Globus pallidus (tissue), 1 donor: ENCODE measurements at places on chromosomes 4 and X.

DNA sequence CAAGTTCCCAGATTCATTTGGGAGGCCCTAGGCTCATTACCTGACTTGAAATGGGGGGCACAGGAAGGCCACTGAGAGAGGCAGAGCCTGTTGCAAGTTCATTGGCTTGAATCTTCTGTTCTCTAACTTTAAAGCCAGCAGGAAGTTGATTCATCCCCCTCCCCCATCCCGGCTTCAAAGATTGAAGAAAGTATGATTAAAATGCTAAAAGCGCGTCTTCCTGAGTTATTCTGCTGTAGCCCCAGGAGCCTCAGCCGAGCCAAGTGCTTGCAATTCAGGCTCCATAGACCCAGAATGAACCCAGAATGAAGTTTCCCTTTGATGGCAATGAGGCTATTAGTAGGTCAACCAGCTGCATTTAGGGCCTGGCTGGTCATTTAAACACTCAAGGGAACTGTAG, 14.7 kb downstream of the CHST7 start:
- no peak for DNase-seq

- peak; percentile 80 for DNase-seq
Observed at GRCh38 chrX:91434351-91435168, at the start of gene PABPC5. PABPC5 (plus strand) TSS chrX:91434839; CDS start chrX:91435578, 739 bp downstream.

DNA sequence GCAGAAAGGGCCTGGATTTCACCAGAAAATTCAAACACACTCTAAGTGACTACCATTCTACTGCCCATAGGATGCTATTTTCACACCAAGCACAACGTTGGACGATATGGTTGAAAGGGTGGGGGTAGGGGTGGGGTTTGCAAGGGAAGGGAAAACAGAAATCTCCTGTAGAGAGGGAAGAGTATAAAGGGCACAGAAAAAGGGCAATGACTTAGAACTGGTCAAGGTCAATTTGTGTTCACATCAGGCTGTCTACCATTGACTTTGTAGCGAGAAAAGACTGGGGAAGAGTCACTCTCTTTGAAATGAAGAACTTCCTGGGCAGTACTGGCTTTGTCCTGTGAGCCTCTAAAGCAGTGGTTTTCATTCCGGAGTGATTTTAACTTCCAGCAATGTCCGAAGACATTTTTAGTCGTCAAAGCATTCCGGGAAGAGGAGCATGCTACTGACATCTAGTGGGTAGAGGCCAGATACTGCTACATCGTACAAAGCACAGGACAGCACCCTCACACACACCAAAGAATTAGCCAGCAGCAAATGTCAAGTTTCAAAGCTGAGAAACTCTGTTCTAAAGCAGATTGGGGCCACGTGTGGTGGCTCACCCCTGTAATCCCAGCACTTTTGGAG, 48.4 kb upstream of the SLC7A3 start:
- no peak for DNase-seq

- no peak for DNase-seq
Observed at GRCh38 chr4:17120761-17121160, 222.3 kb upstream of the LDB2 start.

GRCh38 chr4:40788331-40788730, 38.6 kb downstream of the NSUN7 start:
- DNase-seq = peak; percentile 10

DNA sequence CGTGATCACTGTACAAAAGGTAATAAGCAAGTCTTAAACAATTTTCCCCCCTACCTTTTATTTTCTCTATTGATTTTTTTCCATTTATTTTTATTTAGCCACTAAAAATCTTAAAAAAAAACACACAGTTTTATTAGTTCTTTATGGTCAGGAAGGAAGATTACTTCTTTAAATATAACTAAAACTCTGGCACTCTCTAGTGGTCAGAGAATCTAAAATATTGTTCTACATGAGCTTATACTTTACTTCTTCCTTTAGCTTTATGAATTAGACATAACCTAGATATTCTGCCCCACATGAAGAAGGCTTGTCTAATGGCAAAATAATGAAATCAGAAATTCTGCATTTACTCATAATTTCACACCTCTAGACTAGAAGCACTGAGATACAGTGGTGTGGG, 135.2 kb downstream of the PDE5A start:
- DNase-seq = no peak
